ENCODE measurements at places on chromosomes 1 and 21. TPM values are rescaled to one million over a fixed set of nuclear protein-coding genes. Genes with fewer than 3 reads are reported as not detected.

CELA3B gene
- 11,522 TPM for polyA plus RNA-seq

OR2L3 gene
- not detected for polyA plus RNA-seq

ZNF593OS gene
- not detected for polyA plus RNA-seq

FAM72C gene
- not detected for polyA plus RNA-seq

HSPA6 gene
- 49.1 TPM for polyA plus RNA-seq

DMBX1 gene
- polyA plus RNA-seq, result 0.16 TPM

DSCAM gene
- not detected for polyA plus RNA-seq

FAM151A gene
- polyA plus RNA-seq, result 0.22 TPM

LRRC3 gene
- 2.4 TPM for polyA plus RNA-seq

NOS1AP gene
- polyA plus RNA-seq, result 0.28 TPM

GNPAT gene
- polyA plus RNA-seq, result 33.9 TPM

RAB7B gene
- polyA plus RNA-seq, result 6.4 TPM

APCS gene
- 0.55 TPM for polyA plus RNA-seq

CYP4B1 gene
- polyA plus RNA-seq, result 16.4 TPM

FAM72B gene
- 0.30 TPM for polyA plus RNA-seq

HCRTR1 gene
- 0.25 TPM for polyA plus RNA-seq

AVPR1B gene
- not detected for polyA plus RNA-seq

PLA2G2D gene
- polyA plus RNA-seq, result not detected

SLFNL1 gene
- polyA plus RNA-seq, result 0.34 TPM

NUP210L gene
- polyA plus RNA-seq, result not detected

NUDC gene
- 45.1 TPM for polyA plus RNA-seq

RXRG gene
- 4.4 TPM for polyA plus RNA-seq

BATF3 gene
- polyA plus RNA-seq, result 8.8 TPM

KRTAP10-4 gene
- not detected for polyA plus RNA-seq

GBP1 gene
- polyA plus RNA-seq, result 5.5 TPM

C1orf232 gene
- not detected for polyA plus RNA-seq

OR2AK2 gene
- not detected for polyA plus RNA-seq

PRELP gene
- polyA plus RNA-seq, result 69.6 TPM

COPA gene
- 86.6 TPM for polyA plus RNA-seq

ZBTB8B gene
- under 0.01 TPM for polyA plus RNA-seq

HSD3B2 gene
- polyA plus RNA-seq, result not detected

SHCBP1L gene
- polyA plus RNA-seq, result 0.12 TPM

SYT14 gene
- not detected for polyA plus RNA-seq

S100A3 gene
- polyA plus RNA-seq, result 7.2 TPM

CDA gene
- 9.8 TPM for polyA plus RNA-seq

RHD gene
- not detected for polyA plus RNA-seq

TNN gene
- 0.10 TPM for polyA plus RNA-seq

FAM72A gene
- 0.54 TPM for polyA plus RNA-seq

RAB42 gene
- polyA plus RNA-seq, result 5.7 TPM

FAM78B gene
- polyA plus RNA-seq, result 0.87 TPM

GPR61 gene
- polyA plus RNA-seq, result not detected

CCDC24 gene
- 3.7 TPM for polyA plus RNA-seq

ECM1 gene
- 2.7 TPM for polyA plus RNA-seq

RGS13 gene
- 0.45 TPM for polyA plus RNA-seq

MCOLN3 gene
- 3.1 TPM for polyA plus RNA-seq

NR5A2 gene
- polyA plus RNA-seq, result 2.1 TPM

Measured in adipose tissue (tissue), 3 donors.